MCF 10A (cell line): ENCODE measurements at places on chromosomes 2 and 18.

DNA sequence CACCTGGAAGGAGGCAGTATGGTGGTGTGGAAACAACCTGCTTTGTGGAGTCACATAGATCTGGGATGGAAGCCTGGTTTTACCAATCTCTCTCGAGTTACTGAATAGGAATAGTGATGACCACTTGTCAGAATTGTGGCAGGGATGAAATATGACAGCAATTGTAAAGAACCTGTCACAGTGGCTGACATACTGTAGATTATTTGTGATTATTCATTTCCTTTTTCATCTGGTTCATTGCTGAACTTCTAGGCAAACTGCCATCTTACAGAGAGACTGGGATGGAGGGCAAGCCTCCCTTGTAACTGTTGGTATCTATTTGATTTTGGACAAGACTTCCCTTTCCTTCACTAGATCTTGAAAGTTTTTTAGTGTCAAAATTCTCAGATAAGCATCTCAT, 42.0 kb downstream of the FMNL2 start:
- DNase-seq, result peak; percentile 22

- no peak for DNase-seq
These were observed 121.3 kb downstream of the MTX2 start for GRCh38 chr2:176390276-176391147.

GRCh38 chr2:47172156-47172921, 17.2 kb upstream of the STPG4 start:
- no peak for DNase-seq

- DNase-seq, result peak; percentile 14
These were observed 45.7 kb downstream of the CCDC102B start for GRCh38 chr18:68843473-68844089.
